ENCODE measurements at places on chromosomes 5 and 9.

DNA sequence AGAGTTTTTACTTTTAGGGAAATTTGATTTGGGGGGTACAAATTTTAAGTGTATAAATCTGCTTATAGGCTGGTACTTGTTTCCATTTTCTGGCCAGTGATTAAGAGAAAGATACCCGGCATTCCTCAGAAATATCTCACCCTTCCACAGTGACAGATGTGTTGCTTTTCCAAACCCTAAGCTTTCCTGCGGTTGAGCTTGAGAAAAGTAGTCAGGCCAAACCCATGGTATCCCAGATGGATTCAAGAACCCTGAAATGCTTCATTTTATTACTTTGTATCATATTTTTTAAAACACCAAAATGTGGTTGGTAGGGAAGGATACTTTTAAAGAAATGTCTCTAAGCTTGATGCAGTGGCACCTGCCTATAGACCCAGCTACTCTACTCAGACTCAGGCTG, 23.5 kb downstream of the SPTAN1 start:
- DNase-seq: no peak

- DNase-seq: peak; percentile 24
These were observed 11.6 kb upstream of the CEL start for GRCh38 chr9:133050142-133050541.

DNA sequence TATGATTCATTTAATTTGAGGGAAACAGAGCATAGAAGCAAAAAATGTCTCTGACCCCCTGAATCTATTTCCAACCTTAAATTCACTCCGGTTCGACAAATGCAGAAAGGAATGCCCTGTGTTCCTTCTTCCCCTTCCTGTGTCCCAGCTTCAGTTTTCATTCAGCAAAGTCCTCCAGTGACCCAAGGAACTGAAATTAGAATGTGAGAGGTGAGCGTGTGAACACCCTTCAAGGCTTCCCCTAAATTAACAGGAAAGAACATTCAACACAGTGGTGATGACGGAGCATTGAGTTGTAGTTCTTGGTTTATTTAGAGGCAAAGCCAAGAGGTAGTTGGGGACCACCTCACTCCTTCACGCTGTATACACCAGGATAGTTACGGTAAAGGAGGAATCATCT, 97.6 kb upstream of the CTSL start:
- DNase-seq: no peak

DNA sequence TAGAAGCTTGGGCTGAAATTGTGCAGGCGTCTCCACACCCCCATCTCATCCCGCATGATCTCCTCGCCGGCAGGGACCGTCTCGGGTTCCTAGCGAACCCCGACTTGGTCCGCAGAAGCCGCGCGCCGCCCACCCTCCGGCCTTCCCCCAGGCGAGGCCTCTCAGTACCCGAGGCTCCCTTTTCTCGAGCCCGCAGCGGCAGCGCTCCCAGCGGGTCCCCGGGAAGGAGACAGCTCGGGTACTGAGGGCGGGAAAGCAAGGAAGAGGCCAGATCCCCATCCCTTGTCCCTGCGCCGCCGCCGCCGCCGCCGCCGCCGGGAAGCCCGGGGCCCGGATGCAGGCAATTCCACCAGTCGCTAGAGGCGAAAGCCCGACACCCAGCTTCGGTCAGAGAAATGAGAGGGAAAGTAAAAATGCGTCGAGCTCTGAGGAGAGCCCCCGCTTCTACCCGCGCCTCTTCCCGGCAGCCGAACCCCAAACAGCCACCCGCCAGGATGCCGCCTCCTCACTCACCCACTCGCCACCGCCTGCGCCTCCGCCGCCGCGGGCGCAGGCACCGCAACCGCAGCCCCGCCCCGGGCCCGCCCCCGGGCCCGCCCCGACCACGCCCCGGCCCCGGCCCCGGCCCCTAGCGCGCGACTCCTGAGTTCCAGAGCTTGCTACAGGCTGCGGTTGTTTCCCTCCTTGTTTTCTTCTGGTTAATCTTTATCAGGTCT, at the start of gene C9orf72:
C9orf72 (minus strand) TSS at position 564 of the 716 bp plus-strand sequence. CDS start 6,361 bp downstream, outside the sequence.
- DNase-seq: peak; percentile 72

GRCh38 chr5:63233911-63234310, 655.3 kb downstream of the LRRC70 start:
- no peak for DNase-seq

DNA sequence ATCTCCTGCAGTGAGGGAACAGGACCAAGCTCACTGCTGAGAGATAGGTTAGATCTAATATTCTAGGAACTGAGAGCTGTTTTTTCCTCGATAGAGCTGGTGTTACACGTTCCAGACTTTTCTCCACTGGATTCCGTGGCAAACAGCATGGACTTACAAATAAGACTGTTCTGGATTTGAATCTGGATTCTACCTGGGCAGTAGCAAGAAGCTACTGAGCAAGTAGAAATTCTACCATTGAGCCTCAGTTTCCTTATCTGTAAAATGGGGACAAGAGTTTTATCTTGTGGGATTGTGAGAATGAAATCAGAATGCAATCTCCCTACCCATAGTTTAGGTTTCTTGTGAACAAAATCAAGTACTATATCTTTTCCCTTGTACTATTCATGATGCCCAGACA, 238.7 kb upstream of the TRIM32 start:
- no peak for DNase-seq

- DNase-seq: no peak
These were observed 851 bp upstream of the ZDHHC12 start for GRCh38 chr9:128724744-128725211.

DNA sequence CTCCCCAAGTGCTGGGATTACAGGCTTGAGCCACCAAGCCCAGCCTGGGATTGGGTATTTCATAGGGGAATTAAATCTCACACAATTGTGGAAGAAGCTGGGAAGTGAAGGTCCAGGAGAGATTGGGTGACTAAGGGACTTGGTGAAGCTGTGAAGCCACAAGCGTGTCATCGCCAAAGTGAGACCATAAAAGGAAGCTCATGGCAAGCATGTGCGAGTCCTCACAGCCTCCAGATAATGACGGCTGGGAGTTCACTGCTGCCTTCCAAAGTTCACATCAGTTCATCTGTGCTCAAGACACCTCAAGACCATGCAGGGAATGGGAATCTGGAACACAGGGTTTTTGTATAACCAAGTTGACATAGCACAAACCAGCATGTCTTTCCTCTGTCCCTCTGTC, 210.6 kb downstream of the MARCHF11 start:
- no peak for DNase-seq

DNA sequence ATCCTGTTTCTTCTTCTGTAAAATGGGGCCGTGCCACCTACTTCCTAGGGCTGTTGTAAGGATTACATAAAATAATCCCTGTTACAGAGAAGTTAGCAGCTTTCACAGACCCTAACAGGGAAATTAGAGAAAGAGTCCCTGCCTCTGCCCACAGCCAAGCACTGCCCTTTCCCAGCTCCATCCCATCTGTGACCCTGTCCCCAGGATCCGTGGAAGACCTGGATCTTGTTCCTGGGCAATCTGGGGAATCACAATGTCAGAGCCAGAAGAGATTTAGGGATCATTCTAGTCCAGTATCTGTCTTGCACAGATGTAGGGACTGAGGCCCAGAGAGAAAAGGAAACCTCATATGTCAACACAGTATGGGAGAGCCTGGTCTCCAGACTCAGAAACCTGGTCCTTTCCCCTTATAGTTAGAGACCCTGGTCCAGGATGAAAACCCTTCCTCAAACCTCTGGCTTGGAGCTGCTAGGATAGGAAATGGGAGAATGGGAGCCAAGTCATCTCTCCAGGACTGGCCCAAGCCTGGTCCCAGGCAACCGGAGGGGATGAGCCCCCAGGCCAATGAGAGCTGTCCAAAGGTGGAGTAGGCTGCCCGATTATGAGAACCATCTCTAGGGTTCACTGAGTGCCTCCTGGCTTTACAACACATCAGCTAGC, 12.5 kb downstream of the LHX6 start:
- DNase-seq: no peak

DNA sequence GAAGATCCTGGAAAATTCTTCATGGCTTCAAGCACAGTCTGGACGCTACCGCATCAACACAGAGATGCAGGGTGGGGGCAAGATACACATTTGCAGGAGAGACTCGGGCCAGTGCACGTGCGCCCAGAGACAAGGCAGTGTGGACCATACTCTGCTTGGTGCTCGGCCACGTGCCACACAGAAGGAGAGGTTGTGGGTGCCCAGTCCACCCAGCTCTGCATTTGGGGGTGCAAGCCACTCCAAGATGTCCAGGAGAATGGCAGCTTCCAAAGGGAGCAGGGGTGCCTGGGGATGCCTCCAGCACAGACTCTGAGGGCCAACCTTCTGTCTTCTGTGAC, 4.3 kb downstream of the NKD2 start:
- no peak for DNase-seq

GRCh38 chr9:4508907-4509589, 18.8 kb downstream of the SLC1A1 start:
- DNase-seq: no peak

DNA sequence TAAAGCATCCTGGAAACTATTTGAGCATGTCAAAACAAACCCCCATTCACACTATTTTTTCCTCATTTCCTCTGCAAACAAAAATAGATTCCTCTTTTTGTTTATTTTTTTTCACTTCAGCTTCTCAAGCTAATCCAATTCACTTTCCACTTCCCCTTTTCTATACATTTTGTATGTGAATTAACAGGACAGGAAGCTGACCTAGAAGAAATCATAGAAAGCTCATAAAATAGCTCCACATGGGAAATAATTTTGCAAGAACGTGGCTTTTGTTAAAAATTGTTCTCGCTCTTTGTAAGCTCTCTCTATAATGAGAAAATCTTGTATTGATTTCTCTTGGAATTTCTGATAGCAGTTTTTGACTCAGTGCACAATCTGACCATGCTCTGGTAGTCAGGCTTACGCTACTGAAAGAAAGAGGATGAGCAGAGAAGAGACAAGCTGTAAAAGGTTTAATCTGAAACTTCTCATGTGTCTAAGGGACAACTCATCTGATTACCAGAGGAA, 215.8 kb downstream of the ADAMTS12 start:
- DNase-seq: no peak

GRCh38 chr5:146173597-146173996, 8.9 kb downstream of the LARS1 start:
- no peak for DNase-seq

GRCh38 chr5:177154003-177154643, 20.6 kb downstream of the NSD1 start:
- DNase-seq: no peak

DNA sequence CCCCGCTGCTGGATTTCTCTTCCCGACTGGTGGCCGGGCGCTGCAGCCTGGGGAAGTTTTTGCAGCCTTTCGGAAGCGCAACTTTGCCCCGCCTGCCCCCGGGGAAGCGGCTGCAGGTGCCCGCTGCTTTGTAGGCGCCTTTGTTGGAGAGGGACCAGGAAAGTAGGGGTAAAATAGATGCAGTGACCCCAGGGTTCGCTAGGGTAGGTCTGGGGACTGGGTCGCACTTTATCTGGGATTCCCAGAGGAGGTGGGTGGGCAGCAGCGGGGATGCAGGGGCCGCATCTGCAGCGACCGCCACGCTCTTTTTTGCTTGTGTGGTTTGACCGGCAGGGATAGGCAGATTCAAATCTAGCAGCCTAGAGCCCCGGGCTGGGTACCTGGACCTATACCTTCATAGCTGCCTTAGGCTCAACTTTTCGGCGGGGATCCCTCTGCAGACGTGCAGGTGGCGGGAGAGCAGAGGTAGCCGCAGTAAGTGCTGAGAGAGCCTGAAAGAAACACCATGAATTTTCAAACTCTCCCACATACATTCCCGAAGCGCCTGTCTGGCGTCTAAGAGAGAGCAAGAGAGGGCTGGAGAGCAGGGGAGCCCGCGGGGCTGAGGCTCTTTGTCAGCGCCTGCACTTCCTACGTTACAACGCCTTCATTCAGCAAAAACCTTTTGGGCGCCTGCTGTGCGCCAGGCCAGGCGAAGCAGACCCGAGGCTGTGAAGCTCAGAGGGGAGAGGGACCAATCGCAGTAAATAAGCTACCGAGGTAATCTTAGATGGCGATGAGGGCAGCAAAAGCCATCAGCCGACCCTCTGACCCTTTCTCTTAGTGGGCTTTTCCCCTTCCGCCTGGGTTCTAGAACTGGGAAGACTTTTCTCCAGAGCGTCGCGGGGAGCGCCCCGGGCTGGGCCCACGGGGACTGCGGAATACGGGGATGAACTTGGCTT, 642 bp downstream of the SV2C start:
- no peak for DNase-seq

DNA sequence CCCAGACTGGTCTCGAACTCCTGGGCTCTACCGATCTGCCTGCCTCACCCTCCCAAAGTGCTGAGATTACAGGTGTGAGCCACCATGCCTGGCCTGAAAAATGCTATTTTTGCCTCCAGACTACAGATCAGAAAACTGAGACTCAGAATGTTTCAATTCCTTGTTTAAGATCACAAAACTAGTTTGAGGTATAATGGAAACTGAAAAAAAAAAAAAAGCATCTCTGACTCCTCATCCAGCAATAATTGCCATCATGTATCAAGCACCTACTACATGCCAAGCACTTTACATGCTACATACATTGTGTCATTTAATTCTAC, 35.6 kb downstream of the PLAC8L1 start:
- DNase-seq: no peak

- no peak for DNase-seq
These were observed 591.6 kb downstream of the CAAP1 start for GRCh38 chr9:26301046-26301445.

DNA sequence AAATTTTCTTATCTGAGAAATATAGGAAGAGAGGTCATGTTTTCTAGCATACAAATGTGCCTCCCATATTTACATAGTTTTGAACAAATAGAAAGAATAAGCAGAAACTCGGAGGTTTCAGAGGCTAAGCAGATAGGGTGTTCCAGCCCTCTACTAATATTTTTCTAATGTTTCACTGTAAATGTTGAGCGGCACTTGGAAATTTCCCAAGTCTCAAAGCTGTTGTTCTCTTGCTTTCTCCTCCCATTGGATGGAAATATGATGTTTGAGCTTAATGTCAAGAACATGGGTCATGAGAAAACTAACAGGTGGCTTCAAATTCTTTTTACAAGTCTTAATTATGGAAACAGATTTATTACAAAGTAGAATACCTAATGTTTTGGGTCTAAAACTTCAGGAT, 5.1 kb downstream of the SPINK1 start:
- no peak for DNase-seq

- no peak for DNase-seq
These were observed 135.7 kb downstream of the FGF18 start for GRCh38 chr5:171555160-171555559.

DNA sequence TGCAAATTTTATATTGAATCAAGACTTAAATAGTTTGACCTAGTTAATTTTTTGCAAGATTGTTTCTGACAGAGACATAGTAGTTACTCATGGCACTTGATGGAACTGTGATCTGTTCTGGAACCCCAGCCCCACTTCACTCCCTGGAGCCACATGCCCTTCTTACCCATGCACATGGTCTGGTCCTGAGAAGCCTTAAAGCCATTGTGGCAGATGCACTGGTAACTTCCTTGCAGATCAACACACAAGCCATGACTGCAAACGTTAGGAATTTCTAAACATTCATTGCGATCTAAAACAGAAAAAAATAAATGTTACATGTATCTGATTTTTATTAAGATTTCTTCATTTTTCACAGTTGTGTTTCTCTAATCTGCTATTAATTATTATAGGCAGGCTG, 221.2 kb downstream of the SLC12A2 start:
- no peak for DNase-seq

Measured in NCI-H2081 treated with DMSO at 0.1 percent for 48 hours (cell line).